GM04504 (cell line): ENCODE measurements at places on chromosomes 13 and 19.

DNA sequence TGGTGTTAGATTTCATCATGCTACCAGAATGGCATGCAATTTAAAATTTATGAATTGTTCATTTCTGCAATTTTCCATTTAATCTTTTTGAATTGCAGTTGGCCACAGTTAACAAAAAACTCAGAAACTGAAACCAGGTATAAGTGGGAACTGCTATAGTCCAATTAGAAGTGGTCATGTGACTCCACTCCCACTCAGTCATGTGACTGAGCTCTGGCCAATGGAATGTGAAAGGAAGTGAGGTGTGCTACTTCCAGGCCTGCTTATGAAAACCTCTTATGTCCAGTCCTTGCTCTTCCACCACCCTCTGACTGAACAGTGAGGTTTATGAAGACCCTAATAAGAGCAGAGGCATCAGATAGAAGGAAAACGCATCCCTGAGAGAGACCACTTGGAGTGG is 47.0 kb downstream of the DLEU7 start:
- DNase-seq = no peak

GRCh38 chr13:79389026-79389425 is 17.0 kb downstream of the RBM26 start:
- DNase-seq = no peak

- no peak for DNase-seq
These were observed 10.3 kb upstream of the SLC7A10 start for GRCh38 chr19:33235996-33236350.

GRCh38 chr19:30161021-30161655 is 211.0 kb upstream of the ZNF536 start:
- no peak for DNase-seq

- DNase-seq = no peak
These were observed 28.1 kb downstream of the CPT1C start for GRCh38 chr19:49718991-49719390.

DNA sequence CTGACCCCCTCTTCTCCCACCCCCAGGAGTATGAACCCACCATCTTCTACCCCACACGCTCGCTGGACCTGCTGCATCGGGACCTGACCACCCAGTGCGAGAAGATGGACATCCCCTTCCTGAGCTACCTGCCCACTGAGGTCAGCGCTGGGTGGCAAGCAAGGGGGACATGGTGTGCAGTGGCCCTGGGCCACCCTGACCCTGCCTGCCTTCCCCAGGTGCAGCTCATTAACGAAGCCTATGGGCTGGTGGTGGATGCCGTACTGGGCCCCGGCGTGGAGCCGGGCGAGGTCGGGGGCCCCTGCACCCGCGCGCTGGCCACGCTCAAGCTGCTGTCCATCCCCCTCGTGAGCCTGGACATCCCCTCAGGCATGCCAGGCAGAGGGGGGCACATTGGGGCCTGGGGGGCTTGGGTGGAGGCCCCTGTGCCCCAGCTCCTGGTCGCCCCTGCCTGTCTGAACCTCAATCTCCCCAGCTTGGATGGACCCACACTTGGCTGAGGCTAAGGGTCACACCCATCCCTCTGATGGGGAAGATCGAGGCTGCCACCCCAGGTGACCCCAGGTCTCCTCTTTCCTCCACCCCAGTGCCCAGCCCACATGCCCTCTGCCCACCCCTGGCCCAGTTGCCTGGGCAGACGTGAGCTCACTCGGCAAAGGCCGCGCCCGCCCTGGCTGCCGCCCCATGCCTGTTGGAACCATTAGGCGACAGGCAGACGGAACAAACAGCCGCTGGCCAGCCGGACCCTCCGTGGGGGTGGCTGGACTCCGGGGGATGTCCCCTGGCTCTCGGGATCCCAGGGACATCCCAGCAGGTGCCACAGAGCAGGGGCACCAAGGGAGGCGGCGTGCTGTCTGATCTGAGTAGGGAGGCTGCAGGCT is 2.5 kb upstream of the CILP2 start:
- no peak for DNase-seq

- DNase-seq = no peak
These were observed 30.9 kb downstream of the MZT1 start for GRCh38 chr13:72696579-72696978.

- no peak for DNase-seq
These were observed 121.0 kb upstream of the ZNF91 start for GRCh38 chr19:23516266-23516665.

DNA sequence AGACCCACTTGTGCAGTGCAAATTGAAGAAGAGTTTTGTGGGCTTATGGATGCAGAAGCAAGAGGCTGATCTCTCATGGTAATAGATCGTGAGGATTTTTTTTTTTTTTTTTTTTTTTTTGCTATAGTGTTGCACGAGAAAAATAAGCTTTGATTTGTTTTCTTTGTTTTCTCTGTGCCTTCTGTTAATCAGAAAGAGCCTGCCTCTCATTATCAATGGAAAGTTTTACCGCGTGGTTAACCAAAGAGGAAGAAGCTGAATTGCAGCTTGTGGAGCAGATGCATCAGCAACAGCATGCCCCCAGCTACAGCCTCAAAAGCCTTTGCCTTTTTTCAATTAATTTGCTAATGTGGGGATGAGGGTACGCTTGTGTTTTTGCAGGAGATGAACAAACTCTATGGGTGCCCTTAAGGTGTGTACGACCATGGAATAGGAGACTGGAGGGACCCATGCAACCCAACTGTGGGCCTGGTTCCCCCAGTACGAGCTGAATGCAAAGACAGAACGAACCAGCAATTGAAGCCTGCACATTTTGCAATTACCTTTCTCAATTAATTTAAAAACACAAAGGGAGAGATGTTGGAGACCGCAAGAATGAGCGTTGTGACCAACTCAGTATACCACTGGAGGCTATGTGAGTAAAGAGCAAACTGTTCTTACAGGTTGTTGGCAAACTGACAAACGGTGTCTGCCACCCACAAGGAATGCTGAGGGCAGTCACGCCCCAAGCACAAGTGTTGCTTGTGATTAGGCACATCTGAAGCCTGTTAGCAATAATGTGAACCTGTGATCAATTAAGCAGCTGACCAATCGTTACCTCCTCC is 58.6 kb upstream of the SPRY2 start:
- DNase-seq = no peak

DNA sequence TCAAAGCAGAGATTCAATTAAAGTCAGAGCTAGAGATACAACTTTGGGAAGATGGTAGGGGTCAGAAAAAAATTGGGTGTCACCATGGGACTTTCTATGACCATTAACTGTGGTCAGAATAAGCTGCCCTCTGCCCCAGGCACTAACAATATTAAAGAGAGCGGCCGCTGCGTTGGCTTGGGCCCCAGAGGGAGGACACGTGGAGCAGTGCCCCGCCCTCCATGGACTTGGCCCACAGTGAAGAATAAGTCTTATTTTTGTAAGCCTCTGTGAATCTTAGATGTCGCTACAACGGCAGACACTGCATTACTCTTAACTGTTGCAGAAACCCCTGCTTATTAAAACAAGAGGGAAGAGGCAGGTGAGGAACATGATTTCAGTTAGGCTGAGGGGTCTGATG is 172.7 kb downstream of the UQCRFS1 start:
- no peak for DNase-seq

GRCh38 chr19:29485293-29485692 is 40.5 kb upstream of the VSTM2B start:
- DNase-seq = no peak

- no peak for DNase-seq
These were observed 41.1 kb upstream of the MRI1 start for GRCh38 chr19:13723206-13723605.

DNA sequence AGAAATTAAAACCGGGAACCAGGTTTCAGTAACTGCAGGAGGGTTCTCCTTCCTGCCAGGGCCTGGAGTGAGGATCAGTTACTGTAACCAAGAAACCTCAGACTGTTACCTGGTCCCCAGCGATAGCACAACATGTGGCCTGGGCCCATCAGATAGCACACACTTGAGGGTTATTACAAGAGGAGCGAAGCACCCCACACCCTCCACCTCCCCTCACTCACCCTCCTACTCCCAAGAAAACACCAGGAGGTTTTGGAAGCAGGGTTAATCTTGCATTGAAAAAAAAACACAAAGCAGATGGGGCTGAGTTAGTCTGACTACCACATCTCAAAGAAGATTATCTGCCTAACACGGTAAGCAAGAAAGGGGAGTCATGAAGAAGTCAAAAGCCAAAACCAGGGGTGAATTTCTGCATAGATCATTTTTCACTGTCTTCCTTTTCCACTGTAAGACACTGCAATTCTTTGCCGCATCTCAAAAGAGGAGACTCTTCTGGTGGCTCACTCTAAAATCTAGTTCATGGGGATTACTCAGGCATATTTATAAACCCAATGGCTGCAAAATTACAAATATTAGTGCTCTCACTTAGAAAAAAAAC is 75.9 kb upstream of the DOCK9 start:
- no peak for DNase-seq

- DNase-seq = no peak
These were observed 301.6 kb downstream of the FGF14 start for GRCh38 chr13:102100234-102100633.

DNA sequence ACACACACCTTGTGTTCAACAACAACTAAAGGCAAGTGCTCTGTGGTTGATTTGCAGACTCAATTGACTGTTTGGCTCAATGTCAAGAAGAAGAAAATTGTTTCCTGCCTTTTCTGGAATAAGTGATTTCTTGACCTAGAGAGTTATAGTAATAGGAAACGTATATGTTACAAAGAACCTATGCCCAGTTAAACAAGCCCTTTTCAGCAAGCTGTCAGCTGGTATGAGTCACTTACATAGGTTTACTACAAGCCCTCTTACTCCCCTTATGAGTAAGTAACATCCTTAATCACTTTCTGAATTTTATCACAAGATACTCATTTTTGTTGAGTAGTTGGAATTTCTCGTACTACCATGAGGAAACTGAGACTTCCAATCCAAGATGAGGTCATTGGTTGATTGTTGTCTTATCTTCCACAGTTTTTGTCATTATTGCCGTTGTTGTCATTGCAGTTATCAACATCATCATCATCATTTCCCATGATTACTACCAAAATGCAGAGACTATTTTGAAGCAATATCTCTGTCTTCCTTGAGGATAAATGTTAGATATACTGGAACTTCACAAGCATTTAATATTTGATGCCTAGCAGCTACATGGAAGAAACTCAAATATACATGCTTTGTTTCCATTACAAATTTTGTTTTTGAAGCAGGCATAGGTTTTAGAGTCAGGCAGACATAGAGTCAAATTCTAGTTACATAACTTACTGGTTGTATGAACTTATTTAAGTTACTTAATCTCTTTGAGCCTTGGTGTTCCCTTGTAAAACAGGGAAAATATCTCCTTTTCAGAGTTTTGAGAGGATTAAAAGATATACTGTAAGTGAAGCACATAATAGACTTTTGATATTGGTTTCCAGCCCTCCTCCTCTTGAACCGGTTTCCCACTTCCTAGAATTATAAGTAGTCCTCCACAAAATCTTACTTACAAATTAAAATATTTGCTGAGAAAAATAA is 106.0 kb downstream of the RAP2A start:
- no peak for DNase-seq

DNA sequence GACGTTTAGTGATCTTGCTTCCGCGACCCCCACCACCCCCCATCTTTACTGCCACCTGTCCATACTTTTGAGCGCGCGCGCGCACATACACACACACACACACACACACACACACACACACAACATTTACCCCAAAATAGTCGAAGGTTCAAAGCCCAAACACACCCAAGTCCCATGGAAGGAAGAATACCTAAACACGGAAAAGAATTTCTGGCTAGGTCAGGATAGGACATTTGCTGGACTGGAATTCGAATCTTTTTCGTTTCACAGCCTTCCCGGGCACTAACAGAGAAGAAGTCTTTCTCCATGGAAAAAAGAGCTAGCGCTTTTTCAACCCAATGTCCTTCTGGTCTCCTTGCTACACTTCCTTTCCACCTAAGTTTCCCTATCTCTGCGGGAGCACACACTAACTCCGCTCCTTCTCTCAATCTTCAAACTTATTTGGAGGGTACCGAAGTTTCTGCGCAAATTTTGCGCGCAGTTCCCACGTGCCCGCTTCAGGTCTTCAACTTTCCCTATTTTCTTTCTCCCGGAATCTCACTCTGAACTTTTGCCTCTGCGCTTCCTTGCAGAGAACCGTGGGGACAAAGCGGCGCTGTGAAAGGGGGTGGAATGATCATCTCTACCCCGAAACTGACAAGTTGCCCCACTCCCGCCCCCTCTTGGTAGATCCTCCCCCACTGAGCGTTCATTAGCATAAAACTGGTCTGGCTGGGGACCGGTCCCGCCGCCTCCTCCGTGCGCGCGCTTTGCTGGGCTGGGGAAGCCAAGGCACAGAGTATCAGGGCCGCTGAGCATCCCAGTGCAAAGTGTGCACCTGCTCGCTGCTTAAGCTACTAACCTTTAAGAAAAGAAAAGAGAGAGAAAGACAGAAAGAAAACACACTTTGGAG is 2.7 kb downstream of the DACH1 start:
- DNase-seq = no peak

GRCh38 chr13:76293751-76294150 is 592.5 kb downstream of the KCTD12 start:
- DNase-seq = peak; percentile 3

- peak; percentile 38 for DNase-seq
These were observed 102.5 kb downstream of the GADD45B start for GRCh38 chr19:2578391-2578890.

GRCh38 chr19:13150931-13151604 is 857 bp downstream of the IER2 start:
- no peak for DNase-seq

GRCh38 chr19:9040131-9040530 is 29.9 kb upstream of the MUC16 start:
- DNase-seq = no peak

- no peak for DNase-seq
These were observed 31.6 kb downstream of the MBNL2 start for GRCh38 chr13:97253581-97254293.

DNA sequence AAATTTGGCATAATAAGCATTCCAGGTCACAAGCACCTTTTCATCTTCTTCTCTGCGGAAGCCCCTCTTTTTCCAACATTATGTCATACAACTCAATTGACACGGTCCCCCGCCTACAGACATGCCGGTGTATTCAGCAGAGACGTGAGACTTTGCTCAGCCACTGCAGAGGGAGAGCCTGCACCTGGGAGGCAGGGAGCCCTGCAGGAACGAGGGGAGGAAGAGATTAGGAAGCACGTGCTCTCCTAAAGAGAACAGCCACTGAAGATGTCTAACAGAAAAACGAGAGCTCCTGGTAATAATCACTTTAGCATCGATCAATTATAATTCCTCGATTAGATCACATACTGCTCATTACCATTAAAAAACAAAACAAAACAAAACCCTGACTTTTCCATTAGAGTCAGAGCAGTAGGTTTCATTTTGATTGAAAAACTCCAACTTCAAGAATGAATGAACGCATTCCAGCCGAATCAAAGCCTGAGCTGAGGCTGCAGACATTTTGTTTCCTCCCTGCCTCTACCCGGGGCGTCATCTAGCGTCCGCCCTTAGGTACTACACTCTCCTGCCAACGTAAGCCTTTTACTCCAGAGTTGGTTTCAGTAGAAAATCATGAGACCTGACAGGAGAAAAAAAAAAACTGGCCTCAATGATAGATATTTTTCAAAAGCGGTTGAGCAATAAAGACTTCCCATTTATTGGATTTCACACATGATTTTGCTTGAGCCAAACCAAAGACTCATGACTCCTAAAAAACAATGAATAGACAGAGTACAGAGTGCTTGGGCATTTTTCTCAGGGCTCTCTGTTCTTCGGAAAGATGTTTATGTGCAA is 194.5 kb downstream of the KATNAL1 start:
- DNase-seq = peak; percentile 88
